ENCODE measurements at places on chromosomes 5 and 9. TPM values are rescaled to one million over a fixed set of nuclear protein-coding genes. Genes with fewer than 3 reads are reported as not detected.

The FOXD4 gene
- 0.19 TPM for total RNA-seq

The LECT2 gene
- total RNA-seq: not detected

The PCDHB14 gene
- 0.98 TPM for total RNA-seq

The ANKRD31 gene
- 0.10 TPM for total RNA-seq

The MEIKIN gene
- not detected for total RNA-seq

The ZNF346 gene
- 25.1 TPM for total RNA-seq

The LRSAM1 gene
- total RNA-seq: 17.6 TPM

The FAM120A gene
- 150 TPM for total RNA-seq

The BHMT gene
- total RNA-seq: not detected

The HTR1A gene
- total RNA-seq: not detected

The PITX1 gene
- 0.10 TPM for total RNA-seq

The GFI1B gene
- not detected for total RNA-seq

The CACNA1B gene
- under 0.01 TPM for total RNA-seq

The AGPAT2 gene
- total RNA-seq: 61.9 TPM

The SHOC1 gene
- total RNA-seq: not detected

The GRAMD2B gene
- total RNA-seq: 11.9 TPM

The HEMGN gene
- not detected for total RNA-seq

The PTGS1 gene
- total RNA-seq: 5.2 TPM

The ZNF300 gene
- total RNA-seq: 5.3 TPM

The C8G gene
- 0.76 TPM for total RNA-seq

The PANK3 gene
- total RNA-seq: 63.5 TPM

The IRX2 gene
- not detected for total RNA-seq

The NUTM2G gene
- not detected for total RNA-seq

The CDC20B gene
- total RNA-seq: 0.19 TPM

The MAMDC2 gene
- total RNA-seq: 8.5 TPM

The LCNL1 gene
- total RNA-seq: not detected

The GPX8 gene
- 80.4 TPM for total RNA-seq

The IL9 gene
- not detected for total RNA-seq

The IL5 gene
- total RNA-seq: not detected

The UBE2QL1 gene
- total RNA-seq: not detected

The NADK2 gene
- 12.4 TPM for total RNA-seq

The UBAP1 gene
- 40.5 TPM for total RNA-seq

The AK8 gene
- not detected for total RNA-seq

The OTP gene
- not detected for total RNA-seq

The RPL35 gene
- 2,087 TPM for total RNA-seq

The RANBP17 gene
- total RNA-seq: 11.1 TPM

The TMEM252 gene
- total RNA-seq: not detected

The LAMC3 gene
- under 0.01 TPM for total RNA-seq

The PRSS3 gene
- 14.1 TPM for total RNA-seq

The WDR38 gene
- not detected for total RNA-seq

The B4GALT1 gene
- 21.4 TPM for total RNA-seq

The DHFR gene
- total RNA-seq: 30.1 TPM

The LHX3 gene
- not detected for total RNA-seq

The CSF2 gene
- not detected for total RNA-seq

The C5orf58 gene
- total RNA-seq: not detected
